ENCODE measurements at places on chromosomes 2 and 18.

- ATAC-seq: no peak
These were observed 766.8 kb upstream of the FAM98A start for GRCh38 chr2:34365932-34366331.

GRCh38 chr2:45909171-45909565 is 257.7 kb downstream of the PRKCE start:
- ATAC-seq: no peak

DNA sequence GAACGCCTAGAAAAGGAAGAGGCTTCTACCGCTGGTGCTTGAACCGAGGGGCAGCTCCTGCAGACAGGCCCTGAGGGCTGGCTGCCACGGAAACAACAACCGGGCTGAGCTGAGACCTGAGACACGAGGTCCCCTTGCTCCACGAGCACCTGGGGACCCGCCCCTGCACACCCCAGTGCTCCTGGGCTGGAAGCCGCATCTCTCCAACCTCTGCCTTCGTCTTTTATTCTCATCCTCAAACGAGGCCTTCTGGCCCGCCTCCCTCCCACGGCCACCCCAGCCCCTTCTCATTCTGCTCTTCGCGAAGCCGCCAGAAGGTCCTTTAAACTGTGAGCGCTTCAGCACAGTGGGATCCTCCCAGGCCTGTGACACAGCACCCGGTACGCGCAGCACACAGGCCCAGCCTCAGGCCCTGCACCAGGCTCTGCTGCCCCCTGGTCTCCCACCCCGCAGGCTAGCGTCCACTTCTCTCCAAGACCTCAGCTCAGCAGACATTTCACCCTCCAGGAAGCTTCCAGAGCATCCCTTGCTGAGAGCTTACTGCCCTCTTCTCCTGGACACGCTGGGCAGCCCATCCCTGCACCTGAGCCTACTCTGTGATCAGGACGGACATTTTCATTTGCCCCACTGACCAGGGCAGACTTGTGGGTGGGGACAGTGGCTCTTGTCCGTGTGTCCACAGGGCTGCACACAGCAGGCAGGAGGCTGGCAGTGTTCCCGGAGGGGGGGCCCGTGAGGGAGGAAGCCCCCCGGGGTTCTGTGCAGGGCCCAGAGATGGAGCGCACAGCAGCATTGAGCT is 149.7 kb downstream of the PXDN start:
- peak; percentile 3 for ATAC-seq

GRCh38 chr2:70553334-70553583 is 367 bp downstream of the TGFA start:
- peak; percentile 21 for ATAC-seq

DNA sequence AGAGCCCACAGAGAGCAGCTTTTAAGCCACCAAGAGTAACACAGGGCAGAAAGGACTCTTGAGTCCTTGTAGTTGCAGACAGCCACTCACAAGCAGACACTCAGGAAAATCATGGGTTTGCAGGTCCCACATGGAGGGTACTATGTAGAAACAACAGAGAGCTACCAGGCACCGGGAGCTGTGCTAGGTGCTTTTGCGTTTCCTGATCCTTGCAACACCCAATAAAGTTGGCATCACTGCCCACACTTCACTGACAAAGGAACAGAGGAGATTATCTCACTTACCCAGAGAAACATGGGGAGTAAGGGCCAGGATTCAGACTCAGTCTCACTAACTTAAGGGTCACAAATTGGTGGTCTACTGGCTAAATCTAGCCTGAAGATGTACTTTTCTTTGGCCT is 32.5 kb upstream of the BZW1 start:
- ATAC-seq: no peak

- no peak for ATAC-seq
These were observed 150.9 kb downstream of the ESCO1 start for GRCh38 chr18:21449367-21450290.

DNA sequence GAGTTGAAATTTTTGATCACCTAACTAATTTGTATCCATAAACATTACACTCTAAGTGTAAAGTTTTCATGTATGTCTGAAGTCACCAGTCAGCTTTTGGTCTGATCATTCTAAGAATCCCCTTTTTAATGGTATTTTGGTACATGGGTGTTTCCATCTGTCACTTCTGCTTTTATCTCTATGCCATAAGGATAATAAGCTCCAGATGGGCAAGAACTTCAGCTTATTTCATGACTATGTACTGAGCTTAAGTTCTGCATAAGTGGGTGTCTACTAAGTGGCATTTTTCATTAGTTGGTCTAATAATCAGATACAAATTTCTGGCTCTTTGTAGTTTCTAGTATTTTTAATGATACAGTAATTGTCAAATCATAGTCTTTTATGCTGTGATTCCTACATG is 20.4 kb downstream of the UBXN4 start:
- peak; percentile 40 for ATAC-seq

DNA sequence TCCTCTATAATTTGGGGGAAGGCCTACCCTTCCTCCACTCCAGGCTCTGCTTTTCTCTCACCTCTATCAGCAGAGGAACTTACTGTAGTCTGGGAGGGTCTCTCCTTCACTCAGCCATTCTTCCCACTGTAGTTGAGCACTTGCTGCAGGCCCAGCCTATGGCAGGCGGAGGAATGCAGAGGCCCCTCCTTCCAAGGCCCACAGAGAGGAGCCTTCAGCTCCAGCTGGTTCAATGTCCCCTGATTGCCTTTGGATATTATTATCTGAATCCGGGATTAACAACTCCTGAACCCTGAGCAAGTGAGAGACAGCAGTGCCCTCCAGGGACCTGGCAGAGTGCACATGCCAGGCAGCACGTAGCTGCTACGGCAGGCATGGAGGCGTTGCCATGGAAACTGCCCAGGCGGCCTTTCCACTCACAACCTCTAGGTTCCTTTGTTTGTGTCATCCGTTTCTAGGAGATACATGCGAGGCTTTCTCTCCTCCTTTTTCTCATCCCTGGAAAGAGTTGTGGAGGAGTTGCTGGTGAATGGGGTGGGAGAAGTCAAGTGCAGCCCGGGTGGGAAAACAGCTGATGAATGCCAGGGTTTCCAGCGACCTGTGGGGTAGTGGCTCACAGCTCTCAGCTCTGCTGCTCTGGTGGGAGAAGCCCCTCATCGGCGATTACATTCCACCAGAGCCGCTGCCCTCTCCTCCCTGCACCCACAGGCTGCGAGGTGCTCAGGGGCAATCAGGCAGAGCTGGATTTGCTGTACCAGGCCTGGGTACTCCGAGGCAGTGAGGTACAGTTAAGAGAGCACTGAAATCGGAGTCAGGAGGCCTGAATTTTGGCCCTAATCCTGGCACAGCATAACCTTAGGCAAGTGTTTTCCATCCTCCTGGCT is 55.3 kb upstream of the HK2 start:
- peak; percentile 68 for ATAC-seq

DNA sequence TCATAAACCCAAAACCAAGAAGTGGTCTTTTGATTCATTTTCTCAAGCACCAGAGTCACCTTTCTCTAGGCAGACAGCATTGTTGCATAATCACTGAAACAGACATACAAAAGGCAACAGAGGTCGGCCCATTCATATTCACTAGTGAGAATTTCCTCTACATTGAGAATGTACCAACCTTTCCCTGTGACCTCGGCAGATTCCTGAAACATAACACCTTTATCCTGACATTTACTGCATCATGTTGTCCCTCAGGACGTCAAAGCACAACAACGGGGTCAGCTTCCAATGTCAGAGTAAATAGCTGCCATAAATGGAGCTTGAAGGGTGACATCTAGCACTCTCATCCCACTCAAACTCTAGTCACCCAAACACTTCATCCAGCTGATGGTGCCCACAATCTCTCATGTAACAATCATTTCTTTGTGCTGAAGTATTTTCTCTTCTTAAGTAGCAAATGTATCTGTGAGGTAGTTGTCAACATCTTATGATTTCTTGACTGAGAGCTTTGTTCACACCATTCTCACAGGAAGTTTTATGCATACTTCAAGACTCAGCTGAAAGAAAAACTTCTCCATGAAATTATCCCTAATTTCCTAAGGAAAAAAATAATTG is 802.6 kb upstream of the CHAC2 start:
- ATAC-seq: no peak

GRCh38 chr2:105678346-105678745 is 66.4 kb upstream of the NCK2 start:
- no peak for ATAC-seq

DNA sequence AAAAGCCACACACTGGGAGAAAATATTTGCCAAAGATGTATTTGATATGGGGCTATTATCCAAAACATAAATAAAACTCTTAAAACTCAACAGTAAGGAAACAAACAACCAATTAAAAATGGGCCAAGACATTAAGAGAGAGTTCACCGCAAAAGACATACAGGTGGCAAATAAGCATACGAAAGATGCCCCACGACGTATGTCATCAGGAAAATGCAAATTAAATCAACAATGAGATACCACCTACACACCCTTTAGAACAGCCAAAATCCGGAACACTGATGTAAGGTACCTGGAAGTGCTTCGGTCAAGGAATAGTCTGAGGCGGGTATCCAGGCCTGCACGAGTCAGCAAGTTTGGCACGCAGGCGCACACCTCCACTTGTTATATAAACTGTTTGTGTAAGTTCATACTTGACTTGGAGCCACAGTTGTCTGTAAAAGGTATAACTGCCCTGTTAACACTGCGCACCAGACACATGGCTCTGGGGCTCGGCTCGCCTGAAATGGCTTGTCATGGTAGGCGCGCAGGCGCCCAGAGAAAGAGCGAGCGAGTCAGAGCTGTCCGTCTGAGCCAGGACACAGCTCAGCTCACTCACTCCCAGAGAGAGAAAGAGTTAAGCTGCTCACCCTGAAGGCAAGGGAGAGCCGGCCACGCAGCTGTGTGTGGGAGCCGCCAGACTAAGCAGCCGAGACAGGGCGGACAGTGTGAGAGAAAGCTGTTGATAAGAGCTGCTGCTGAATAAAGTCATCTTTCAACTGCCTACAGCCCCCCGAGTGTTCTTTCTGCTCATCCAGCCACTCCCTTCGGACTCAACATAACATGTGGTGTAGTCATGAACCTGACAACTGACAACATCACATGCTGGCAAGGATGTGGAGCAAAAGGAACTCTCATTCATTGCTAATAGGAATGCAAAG is 87.3 kb downstream of the HNRNPLL start:
- no peak for ATAC-seq

DNA sequence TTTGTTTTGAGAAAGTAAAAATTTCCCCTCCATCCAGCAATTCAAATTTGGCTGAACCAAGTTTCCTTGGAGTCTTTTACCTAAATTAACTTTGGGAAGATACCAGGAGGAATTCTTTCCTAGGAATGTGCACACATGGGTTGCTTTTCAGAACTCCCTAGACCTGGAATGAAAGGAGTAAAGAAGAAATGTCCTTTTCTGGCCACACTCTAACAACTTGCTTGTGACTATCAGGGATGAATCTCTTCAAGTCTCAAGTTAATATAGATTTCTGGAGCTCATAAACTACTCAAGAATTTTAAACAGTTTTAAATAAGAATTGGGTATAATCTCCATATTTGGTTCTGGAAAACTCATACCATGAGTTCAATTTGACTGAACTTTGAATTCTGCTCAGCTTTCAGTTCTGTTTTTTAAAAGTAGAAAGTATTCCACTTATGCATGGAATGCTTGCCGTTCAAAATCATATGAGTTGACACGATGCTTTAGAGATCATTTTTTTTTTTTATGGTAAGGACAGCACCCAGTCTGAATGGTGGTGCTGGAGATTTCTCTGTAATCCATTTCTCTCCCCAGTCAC is 7.7 kb downstream of the RASGRP3 start:
- peak; percentile 71 for ATAC-seq

- ATAC-seq: no peak
These were observed 36.6 kb downstream of the INO80D start for GRCh38 chr2:206049392-206049791.
